ENCODE measurements at places on chromosomes 3 and 15.

- no peak for DNase-seq
Observed at GRCh38 chr3:39882111-39882510, 72.7 kb downstream of the MYRIP start.

DNA sequence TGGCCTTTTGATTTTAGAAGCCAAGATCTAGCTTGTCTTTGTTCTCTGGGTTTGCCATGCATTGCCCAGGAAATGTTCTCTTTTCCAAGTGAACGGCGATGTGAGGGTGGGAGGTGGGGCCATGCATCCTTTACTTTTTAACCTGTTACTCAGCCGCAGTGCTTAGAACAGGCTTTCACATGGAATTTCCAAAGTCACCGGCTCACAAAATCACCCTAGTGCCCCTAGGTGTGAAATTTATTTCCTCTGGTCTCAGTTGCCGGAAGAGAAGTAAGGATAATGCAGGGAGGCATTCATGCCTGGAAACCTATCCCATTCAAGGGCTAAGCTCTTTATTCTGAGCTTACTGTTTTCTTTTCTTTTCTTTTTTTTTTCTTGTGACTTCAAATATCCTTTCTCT, 93.2 kb downstream of the CACNA2D3 start:
- no peak for DNase-seq

- DNase-seq: no peak
Observed at GRCh38 chr3:121696186-121696585, 35.5 kb upstream of the HCLS1 start.

DNA sequence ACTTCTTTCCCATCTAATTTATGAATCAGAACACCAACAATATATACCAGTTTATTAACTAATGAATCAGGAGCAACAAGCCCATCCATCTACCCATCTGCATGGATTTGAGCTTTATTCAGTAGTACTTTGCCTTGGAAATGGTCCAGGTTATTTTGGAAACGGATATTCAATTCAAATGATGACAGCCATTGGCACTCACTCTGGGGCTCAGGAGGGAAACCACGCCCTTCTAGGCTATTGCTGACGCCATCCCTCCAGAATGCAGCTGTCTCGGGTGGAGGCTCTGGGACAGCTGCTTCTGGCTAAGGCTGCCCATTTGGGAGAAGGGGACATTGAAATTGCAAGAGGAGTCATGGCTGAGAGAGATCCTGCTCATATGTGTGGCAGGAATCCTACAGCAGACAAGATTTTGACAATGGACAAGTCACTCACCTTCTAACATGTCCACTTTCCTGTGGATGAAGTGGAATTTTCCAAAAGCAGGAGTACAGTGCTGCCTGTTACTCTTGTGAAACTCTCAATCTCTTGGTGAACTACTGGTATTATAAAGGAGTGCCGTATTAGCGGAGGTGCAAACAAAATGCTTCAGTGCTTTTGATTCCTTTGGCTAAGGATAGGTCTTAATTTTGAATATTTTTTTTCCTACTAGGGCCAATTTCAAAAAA, 29.3 kb upstream of the TRAK1 start:
- DNase-seq: no peak

GRCh38 chr3:35680866-35681650, 41.7 kb downstream of the ARPP21 start:
- DNase-seq: no peak

GRCh38 chr3:44419923-44420650, 57.4 kb downstream of the ZNF445 start:
- no peak for DNase-seq

GRCh38 chr3:188255190-188255589, 101.2 kb downstream of the LPP start:
- peak; percentile 25 for DNase-seq

DNA sequence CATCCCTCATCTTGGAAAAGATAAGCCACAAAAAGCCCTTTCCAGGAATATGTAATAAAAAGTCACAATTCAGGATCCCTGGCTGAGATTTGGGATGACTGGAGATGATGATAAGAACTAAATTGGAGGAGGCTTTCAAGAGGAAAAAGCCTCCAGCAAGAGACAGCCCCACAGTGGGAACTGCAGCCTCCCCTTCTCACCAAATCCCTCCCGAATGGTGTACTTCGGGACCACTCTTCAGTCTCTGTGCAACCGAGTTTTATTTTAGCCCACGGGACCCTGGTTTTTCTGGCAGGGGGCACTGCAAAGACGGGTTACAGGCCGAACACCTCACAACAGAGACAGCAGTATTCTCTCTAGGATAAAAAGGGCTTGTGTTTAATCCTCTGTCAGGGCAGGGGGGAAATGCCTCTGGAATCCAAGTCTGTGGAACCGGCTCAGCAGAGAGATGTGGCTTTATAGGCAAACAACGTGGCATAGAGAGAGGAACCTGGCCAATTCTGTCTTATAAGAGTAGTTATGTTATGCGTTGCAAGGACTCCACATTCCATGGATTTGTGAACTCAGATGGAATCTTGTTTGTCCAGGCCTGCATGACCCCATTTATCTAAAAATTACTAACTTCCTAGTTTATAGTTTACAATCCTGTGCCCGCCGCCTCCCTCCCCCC, 1.2 kb upstream of the LMCD1 start:
- no peak for DNase-seq

DNA sequence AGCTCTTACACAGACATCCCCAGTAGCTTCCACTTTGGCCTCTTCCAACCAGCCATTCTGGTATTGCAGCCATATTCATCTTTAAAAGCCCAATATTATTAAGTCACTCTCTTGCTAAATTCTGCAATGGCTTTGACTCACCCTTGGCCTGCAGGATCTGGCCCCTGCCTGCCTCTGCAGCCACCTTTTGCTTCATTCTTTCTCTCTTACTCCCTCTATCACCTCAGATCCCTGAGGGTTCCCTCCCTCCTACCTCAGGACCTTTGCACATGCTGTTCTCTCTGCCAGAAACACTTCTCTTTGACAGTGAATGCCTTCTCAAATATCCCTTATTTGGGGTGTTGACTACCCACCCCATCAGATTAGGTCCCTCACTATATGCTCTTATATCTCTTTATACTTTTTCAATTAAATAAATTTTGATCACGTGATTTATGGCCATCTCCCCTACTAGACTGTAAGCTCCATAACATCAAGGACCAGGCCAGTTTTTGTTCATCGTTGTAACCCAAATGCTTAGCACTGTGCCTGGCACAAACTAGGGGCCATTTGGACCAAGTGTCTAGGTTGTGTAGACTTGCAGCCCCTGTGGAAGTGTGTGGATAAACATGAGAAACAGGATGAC, 32.3 kb upstream of the UBE2Q2 start:
- DNase-seq: no peak

DNA sequence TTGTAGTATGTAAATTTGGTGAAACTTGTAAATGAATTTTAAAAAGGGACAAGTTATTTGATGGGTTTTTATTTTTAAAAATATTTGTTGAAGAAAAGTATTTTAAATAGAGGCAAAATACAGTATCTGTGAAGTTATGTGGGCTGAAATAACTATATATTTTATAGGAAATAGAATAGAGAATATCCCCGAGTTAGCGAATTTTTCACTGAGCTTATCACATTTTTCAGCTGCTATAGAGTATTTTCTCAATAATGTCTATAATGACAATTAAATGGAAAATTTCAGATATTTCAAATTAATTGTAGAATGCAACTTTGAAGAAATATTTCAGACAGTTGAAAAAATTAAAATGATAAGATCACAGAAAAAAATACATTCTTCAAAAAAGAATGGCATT, 166.4 kb upstream of the TP63 start:
- DNase-seq: no peak

DNA sequence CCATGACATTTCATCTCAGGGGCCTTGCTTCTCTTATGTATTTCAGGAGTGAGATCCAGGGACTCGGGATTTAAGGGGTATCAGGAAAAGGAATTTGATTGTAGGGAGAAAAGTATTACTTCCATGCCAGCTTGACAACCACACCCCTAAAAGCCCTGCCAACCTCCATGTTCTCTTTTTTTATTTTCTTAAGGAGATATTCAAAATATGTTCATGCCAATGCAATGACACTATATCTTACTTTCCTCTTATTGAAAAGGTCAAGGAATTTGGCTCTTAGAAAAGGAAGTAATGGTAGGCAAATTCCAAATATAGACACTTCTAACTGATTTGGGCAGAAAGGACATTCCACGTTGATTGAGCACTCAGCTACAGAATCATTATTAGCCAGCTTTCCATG, 407.5 kb upstream of the NECTIN3 start:
- DNase-seq: no peak

DNA sequence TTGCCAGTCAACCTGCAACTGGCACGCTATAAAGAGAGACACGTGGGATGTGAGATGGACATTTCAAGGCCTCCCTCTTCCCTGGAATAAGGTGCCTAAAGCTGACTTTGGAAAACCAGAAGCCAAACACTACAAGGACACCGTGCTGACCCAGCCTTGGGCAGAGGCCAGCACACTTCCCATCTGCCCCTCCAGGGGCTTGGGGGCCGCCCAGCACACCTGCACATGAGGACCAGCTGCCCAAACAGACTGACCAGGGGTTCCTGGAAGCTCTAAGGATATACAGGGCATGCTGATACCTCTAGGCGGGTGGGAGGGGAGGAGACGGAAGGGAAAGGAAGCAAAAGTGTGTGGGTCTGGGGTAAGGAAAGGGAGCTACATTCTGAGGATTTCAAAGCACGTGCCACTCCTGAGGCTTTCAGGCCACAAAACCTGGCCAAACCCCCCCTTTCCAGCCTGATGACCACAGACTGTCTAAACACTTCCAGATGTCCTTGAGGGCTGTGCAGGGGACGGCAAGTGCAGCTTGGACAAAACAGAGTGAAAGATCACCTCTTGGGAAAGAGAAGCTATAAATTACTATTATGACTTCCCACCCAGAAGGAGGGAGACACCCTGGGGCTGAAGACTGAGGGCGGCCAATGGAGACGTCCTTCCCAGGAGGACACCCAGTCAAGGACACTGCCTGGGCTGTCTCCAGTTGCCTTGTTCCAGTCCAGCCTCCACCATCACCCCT, 57.9 kb downstream of the ADCY5 start:
- no peak for DNase-seq

- DNase-seq: no peak
Observed at GRCh38 chr15:80161468-80162016, 8.7 kb downstream of the FAH start.

GRCh38 chr3:15953841-15954240, 156.1 kb upstream of the ANKRD28 start:
- DNase-seq: no peak

GRCh38 chr15:61169904-61170695, 59.0 kb downstream of the RORA start:
- peak; percentile 31 for DNase-seq

GRCh38 chr15:42064271-42064670, 30.1 kb downstream of the PLA2G4D start:
- DNase-seq: no peak

DNA sequence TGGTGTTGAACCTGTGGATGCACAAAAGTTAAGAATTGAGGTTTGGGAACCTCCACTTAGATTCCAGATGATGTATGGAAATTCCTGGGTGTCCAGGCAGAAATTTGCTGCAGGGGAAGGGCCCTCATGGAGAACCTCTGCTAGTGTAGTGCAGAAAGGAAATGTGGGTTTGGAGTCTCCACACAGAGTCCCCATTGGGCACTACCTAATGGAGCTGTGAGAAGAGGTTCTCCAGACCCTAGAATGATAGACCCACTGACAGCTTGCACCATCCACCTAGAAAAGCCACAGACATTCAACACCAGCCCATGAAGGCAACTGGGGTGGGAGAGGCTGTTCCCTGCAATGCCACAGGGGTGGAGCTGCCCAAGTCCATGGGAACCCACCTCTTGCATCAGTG, 1032.8 kb upstream of the EPHA6 start:
- no peak for DNase-seq

DNA sequence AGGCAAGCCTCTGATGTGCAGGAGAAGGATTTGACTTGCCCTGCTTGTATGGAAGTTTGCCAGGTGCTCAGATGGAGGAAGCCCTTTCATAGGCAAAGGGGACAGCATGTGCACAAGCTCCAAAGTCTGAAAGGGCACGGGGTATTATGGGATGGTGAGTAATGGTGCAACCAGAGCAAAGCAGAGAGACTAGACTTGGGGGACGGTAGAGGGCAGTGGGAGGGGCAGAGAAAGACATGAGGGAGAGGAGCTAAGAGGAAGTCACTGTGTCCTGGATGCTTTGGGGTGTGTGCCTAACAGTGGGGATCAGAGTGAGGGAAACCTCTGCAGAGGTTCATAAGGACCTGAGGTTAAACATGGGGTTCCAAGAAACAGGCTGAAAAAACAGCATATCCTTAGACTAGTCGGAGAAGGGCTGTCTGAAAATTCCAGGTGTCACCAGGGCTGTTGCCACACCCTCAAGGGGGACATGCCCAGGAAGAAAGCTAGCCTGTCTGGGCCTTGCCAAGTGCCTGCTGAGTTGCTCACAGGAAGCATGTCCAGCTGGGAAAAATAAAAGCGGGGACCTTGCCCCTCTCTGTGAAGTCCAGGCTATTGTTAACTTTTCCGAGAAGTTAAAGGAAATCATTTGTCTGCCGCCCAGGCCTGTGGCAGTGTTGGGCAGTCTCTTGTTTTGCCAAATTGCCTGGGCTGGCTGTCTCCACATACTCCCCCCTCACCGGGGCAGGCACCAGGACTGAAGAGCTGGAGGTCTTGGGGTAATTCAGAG, 47.1 kb downstream of the HRH1 start:
- DNase-seq: no peak

GRCh38 chr15:72760590-72761260, 22.8 kb downstream of the ADPGK start:
- no peak for DNase-seq

- DNase-seq: no peak
Observed at GRCh38 chr3:109023167-109023566, 69.5 kb upstream of the GUCA1C start.

DNA sequence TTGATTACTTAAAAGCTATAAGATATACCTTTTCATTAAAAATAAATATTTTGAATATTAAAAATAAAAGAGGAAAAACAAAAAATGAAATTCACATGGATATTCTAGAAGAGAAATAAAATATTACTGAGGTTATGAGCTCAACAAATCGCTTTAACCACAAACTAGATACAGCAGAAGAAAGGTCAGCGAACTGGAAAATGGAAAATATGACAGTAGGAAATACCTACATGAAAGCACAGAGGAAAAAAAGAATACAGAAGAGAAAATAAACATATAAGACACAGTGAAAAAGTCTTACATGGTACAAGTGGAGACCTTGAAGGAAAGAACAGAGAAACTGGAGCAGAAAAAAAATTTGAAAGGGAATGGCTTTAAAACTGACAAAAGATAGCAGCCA, 33.2 kb downstream of the SCAPER start:
- no peak for DNase-seq

DNA sequence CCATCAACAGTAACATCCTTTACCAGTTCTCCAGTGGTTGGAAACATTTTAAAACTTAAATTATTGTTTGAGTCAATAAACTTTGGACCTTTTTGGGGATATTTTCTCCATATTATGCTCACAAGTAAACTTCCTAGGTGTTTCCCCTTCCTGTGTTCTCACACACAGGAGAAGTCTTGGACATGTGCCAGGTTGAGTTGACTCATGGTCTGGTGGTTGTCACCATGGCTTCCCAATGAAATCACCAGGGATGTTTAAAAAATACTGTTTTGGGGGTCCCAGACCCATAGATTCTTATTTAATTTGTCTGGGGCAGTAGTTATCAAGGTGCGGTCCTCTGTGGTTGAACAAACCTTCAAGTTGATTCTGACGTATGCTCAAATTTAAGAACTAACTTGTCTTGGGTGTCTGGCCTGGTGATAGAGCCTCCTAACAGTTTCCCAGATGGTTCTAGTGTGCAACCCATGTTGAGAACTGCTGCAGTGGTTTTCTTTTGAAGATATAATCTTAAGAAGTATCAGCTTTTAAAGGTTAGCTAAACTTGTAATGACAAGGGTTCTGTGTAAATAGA, 291.8 kb downstream of the EDEM1 start:
- DNase-seq: peak; percentile 6
